ENCODE measurements at places on chromosomes 2 and 18. TPM values are rescaled to one million over a fixed set of nuclear protein-coding genes. Genes with fewer than 3 reads are reported as not detected.

GRCh38 chr18:40375837-40376236, 1579.2 kb upstream of the PIK3C3 start:
- DNase-seq: no peak

GRCh38 chr2:212264187-212264586, 274.4 kb downstream of the ERBB4 start:
- DNase-seq: peak; percentile 2

DNA sequence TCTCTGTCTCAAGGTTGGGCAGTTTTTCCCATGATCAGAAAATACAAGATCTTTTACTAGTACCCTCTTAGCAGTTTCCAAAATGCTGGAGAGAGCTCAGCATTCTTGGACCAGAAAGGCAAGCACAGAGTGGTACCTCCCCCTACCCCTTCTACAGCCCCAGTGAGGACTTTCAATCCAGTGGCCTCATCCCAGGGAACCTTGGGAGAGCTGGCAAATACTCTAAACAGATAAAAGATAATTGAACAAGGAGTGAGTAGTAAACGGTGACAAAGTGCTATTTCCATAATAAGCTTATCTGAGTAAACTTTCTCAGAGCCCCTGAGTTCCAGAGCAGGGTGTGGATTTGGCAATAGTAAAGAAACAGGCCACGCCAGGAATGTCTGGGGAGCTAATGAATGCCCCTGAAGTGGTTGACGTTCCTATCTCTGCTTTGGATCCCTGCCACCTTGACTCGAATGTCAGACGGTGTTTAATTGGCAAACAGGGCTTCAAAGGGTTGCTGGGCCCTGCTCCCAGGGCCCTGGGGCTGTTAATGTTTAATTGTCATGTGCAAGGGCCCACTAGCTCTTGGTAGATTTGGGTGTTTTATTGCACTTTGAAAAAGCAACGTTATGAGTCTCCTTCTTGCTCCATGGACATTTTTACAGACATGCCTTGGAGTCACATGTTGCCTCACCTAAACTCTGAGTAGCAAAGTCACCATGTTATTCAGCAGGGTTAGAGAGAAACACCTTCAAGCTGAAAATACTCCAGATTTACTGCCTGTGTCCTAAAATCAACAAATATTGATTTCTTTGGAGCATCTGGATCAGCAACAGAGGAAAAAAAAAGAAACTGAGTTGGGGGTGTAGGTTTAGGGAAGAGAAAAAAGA, 239.9 kb downstream of the CYRIA start:
- peak; percentile 49 for DNase-seq

- DNase-seq: peak; percentile 87
Observed at GRCh38 chr2:69103419-69103818, 90.4 kb downstream of the ANTXR1 start.

GRCh38 chr2:118003396-118003824, 10.5 kb downstream of the CCDC93 start:
- DNase-seq: peak; percentile 81

DNA sequence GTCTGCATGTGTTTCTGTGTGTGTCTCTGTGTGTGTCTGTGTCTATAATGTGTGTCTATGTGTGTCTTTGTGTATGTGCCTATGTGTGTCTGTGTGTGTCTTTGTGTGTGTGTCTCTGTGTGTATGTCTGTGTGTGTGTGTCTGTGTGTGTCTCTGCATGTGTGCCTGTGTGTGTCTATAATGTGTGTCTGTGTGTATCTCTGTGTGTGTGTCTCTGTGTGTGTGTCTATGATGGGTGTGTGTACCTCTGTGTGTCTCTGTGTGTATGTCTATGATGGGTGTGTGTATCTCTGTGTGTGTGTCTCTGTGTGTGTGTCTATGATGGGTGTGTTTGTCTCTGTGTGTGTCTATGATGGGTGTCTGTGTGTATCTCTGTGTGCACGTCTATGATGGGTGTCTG, 126.2 kb upstream of the GPC1 start:
- DNase-seq: no peak

GRCh38 chr2:150520887-150521664, 33.6 kb upstream of the RND3 start:
- DNase-seq: no peak

GRCh38 chr18:23172591-23173380, 37.5 kb downstream of the CABLES1 start:
- DNase-seq: no peak

- no peak for DNase-seq
Observed at GRCh38 chr18:48862678-48863270, 88.0 kb downstream of the SMAD7 start.

DNA sequence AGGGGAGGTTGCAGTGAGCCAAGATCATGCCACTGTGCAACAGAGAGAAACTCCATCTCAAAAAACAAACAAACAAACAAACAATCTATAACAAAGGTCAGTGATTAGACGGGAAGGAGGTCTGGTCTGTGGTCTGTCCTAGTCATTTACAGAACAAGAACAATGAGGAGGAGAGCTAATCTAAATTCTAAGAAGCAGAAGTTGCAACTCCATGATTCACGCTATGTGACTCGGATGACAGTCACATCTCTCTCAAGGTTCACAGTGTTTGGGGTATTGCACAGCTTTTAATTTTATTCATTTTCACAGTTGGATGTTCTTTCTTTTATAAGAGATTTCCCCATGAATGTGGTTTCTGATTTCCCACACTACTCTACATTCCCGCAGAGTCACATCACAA, 218.7 kb upstream of the PIEZO2 start:
- DNase-seq: no peak

DNA sequence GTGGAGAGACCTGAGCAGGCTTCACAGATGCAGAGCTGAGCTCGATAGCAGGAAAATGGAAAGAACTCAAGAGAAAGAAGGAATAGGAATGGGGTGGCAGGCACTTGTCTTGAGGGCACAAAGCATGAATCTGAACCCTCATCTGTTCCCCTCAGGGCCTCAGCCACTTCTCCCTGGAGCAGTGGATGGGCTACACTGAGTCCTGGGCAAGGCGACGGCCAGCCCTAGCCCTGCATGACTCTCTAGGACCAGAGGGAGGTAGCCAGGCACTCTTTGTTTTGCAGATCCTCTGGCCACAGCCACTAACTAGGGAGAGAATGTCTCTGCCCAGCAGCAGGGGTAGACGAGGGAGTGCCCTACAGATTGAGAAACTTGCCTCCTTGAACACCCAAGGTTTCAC, 3.4 kb upstream of the TEX51 start:
- DNase-seq: no peak

DNA sequence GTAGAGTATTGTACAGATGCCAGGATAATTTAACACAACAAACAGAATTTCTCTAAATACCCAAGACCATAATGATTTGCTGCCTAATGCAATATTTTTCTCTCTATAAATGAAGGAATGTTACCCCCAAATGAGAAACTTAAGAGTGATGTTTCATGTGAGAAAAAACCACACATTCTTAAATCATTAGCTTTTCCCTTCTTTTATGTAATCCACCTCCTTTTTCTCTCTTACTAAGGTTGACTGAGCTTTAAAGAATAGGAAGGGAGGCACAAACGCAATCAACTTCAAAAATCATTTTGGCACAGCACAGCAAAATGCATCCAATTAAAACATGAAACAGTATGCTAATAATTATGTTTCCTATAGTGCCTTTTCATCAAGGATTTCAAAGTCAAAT, 698.1 kb upstream of the CDH2 start:
- no peak for DNase-seq

- DNase-seq: no peak
Observed at GRCh38 chr2:154032220-154032619, 160.5 kb downstream of the GALNT13 start.

- no peak for DNase-seq
Observed at GRCh38 chr2:34103437-34103836, 504.3 kb upstream of the FAM98A start.

GRCh38 chr2:31299547-31299946, 65.6 kb downstream of the EHD3 start:
- DNase-seq: no peak

DNA sequence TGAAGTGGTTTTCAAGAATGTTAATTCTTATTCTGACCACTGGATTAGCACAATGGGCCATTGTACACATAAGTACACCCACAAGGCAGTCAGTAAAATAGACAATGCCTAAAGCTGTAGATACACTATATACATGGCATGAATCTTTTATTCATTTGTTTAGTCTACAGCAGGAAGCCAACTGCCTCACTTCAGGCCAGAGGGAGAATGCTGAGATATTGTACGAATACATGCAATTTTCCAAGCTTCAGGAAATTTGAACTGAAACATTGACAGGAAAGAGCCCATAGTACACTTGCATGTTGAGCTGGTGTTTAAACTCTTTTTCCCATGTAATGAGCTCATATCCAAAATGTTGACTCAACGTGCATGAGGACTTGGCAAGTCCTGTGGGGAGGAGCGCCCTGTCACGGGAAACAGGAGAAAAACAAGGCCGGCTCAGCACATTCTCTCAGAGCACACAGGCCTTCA, 111.6 kb upstream of the CYP1B1 start:
- DNase-seq: peak; percentile 92

DNA sequence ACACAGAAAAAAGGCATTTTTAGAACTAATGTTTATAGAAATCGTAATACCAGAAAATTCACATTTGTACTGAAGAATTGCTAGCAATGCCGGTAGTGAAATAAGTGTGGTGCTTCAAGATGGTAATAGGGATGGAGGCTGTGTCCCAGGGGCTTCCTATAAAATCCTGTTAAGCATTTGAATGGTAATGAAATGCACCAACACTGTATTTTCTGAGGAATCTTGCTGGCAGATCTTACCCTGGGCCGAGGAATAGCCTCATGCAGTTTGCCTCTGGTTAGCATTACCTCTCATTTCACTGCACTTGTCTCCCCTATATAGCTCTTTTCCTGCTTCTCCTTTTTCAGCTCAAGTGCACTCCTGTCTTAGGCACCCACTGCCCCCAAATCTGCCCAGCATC, 501.6 kb upstream of the NRP2 start:
- no peak for DNase-seq

- peak; percentile 50 for DNase-seq
Observed at GRCh38 chr18:35345460-35345921, 1.3 kb upstream of the ZNF24 start.

DNA sequence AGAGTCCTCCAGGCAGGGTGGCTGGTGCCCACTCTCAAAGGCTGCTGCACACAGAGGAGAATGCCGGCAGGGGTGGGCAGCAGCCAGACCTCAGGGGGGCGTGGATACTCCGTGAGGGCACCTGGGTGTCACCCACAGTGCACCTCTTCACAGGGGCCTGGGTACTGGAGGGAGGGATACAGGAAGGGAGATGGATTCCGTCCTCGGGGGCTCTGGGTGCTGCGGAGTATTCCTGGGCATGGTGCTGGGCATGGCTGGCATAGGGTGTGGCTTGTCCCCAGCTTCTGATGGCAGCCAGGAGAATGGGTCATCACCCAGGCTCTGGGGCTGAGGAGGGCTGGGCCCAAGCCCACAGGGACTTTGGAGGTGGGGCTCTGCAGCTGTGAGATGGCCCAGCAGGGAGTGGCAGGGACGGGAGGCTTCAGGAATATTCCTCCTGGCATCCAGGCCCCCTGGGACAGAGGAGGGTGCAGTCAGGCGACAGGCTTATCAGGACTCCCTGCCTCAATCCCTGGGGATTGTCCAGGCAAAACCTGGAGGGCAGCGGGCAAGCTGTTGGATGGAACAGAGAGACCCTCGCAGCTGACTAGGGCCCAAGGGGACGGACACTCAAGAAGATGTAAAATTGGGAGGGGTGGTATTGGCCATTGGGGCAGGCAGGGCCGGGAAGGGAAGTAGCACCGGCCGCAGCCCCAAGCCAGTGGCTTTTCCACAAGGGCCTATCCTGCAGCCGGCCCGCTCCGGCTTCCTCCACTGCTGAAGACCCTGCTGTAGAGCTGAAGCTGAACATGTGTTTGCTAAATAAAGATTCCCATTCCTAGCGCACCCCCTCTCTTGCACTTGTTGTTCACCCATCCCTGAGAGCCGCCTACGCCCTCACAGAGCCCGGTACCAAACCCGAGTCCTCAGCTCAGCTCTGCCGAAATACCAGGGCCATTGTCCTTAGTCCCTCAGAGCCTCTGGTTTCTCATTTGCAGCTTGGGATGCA, 5.7 kb upstream of the KLHL30 start:
- no peak for DNase-seq

- DNase-seq: no peak
Observed at GRCh38 chr2:118982039-118982438, 40.0 kb downstream of the MARCO start.

DNA sequence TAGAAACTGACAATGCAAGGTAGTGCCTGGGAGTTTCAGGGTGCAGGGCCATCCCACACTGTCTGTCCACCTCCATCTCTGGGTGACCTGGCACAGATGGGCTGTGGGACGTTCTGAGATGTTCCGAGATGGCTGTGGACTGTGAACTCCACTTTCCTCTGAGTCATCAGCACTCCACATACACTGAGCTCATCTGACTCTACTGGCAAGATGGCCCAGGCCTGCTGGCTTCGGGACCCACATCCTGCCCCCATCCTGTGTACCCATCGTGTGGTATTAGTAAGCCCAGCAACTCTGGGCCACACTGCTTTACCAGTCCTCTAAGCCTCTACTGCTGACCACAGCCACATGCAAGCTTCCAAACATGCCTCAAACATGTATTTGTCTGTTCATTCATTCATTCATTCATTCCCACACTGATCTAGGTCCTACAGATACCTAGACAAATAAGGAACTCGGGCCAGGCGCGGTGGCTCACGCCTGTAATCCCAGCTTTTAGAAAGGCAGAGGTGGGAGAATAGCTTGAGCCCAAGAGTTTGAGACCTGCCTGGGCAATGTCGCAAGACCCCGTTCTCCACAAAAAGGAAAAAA, 124.8 kb upstream of the CXCR4 start:
- no peak for DNase-seq

DNA sequence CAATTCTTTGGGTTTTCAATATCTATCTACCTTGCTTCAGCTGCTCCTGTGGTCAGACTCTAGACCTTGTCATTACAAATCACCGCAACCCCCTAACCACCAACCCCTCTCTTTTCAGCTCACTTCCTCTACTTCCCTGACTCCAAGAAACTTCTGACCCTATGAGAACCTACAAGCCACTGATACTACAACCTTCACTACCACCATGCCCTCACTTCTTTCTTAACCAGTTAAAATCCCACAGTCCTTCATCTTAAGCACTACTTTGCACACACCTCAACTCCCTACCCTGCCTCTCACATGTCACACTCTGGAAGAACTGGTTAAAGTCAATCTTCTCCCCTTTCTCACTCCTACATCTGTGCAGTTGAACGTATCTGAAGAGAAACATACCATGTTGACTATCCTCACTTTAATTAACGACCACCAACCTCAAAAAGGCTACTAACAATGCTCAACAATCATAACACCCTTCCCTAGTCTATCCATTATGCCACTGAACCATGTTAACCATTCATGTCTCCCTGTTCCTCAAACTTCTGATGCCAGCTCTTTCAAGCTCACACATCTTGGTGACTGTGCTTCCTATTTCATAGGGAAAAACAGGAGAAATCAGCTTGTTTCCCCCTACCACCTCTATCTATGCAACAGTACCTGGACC, 12.6 kb downstream of the EIF2AK3 start:
- no peak for DNase-seq

The TRPM8 gene
- total RNA-seq: not detected

The PDE1A gene
- total RNA-seq: 12.9 TPM

The DUSP19 gene
- total RNA-seq: 2.7 TPM

The MSH6 gene
- total RNA-seq: 50.8 TPM

The CFC1 gene
- not detected for total RNA-seq

The SNORC gene
- total RNA-seq: 0.80 TPM

The CHRND gene
- total RNA-seq: 83.7 TPM

The VIT gene
- total RNA-seq: 9.6 TPM

The FOXI3 gene
- not detected for total RNA-seq

Data from muscle of leg (tissue), 16 donors.